Mesangial cell (primary cell): ENCODE measurements at places on chromosomes 12 and 14. TPM values are rescaled to one million over a fixed set of nuclear protein-coding genes. Genes with fewer than 3 reads are reported as not detected.

ASPG gene
- total RNA-seq = under 0.01 TPM in 1 of 2 replicates, not detected in the other

KRT2 gene
- total RNA-seq = not detected in 2 replicates

PZP gene
- total RNA-seq = not detected in 2 replicates

RIPK3 gene
- 1.1 and 1.8 TPM in 2 replicates for total RNA-seq

MIP gene
- 0.98 TPM in 1 of 2 replicates, not detected in the other for total RNA-seq

OTOGL gene
- under 0.01 TPM in 1 of 2 replicates, not detected in the other for total RNA-seq

PRH2 gene
- not detected in 2 replicates for total RNA-seq

P2RX2 gene
- total RNA-seq = not detected in 2 replicates

OASL gene
- total RNA-seq = 0.25 and 0.33 TPM in 2 replicates

MTERF2 gene
- total RNA-seq = 2.8 and 7.3 TPM in 2 replicates

EXOC3L4 gene
- 0.25 TPM in 1 of 2 replicates, not detected in the other for total RNA-seq

MUCL1 gene
- total RNA-seq = not detected in 2 replicates

DPPA3 gene
- not detected in 2 replicates for total RNA-seq

VWF gene
- total RNA-seq = under 0.01 and 0.25 TPM in 2 replicates

LALBA gene
- not detected in 2 replicates for total RNA-seq

REP15 gene
- 0.25 and 1.1 TPM in 2 replicates for total RNA-seq

SP1 gene
- 37.0 and 60.8 TPM in 2 replicates for total RNA-seq

CYP46A1 gene
- total RNA-seq = under 0.01 TPM in 1 of 2 replicates, not detected in the other

SMIM41 gene
- not detected in 2 replicates for total RNA-seq
